Aorta (tissue), 5 donors: ENCODE measurements at places on chromosomes 7 and 10. TPM values are rescaled to one million over a fixed set of nuclear protein-coding genes. Genes with fewer than 3 reads are reported as not detected.

DNA sequence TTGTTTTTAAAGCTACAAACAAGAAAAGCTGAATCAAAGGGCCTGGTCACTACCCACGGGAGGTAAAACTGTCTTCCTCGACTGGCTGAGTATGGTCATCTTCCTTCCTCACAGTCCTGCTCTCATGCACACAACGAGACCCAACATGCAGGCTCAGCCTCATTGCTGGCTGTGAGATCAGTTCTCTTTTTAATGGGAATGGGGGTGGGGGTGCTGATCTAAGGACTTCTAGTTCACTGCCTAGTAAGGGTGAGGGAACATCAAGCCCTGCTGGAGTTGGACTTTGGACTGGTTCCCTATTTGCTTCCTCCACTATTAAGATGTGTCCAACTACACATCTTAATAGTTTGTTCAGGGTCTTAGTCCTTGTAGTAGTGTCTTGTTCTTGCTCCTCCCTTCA, 48.2 kb downstream of the ABCB4 start:
- no peak for DNase-seq

- DNase-seq = no peak
These were observed 82.2 kb downstream of the SEMA3D start for GRCh38 chr7:85104432-85105205.

GRCh38 chr7:121328508-121329190, at the start of gene WNT16:
Gene WNT16, plus strand, starts transcription at chr7:121329000. Its CDS starts 293 bp downstream, at chr7:121329293.
- DNase-seq = no peak

DNA sequence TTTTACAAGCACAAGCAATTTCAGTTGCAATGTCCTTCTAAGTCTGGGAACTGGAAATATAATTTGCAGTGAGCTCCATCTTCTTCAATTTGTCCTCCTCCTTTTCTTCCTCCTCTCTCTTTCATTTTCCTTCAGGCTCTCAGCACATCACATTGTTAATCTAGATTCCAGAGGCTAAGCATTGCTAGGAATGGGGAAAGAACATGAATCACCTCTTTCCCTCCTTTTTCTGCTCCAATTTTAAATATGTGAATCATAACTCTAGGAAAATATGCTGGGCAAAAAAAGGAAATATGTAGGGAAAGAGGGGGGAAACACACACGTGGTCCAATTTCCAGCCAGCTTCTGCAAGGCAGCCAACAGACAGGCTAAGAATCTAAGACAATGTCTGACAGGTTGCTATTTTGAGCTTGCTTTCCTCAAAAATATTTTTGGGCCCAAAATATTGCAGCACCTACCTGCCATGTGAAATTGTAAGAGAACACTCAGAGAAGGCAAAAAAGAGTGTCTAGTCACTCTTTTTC, 72.7 kb upstream of the NUPR2 start:
- no peak for DNase-seq

GRCh38 chr7:105673367-105674084, 92.2 kb upstream of the EFCAB10 start:
- DNase-seq = no peak

GRCh38 chr7:110881721-110882120, 209.2 kb upstream of the LRRN3 start:
- DNase-seq = no peak

HHEX gene
- polyA plus RNA-seq = 4.5 TPM

FRMD4A gene
- polyA plus RNA-seq = 11.4 TPM
